Caco-2 (cell line): ENCODE measurements at places on chromosomes 4 and X. TPM values are rescaled to one million over a fixed set of nuclear protein-coding genes. Genes with fewer than 3 reads are reported as not detected.

The ITM2A gene
- total RNA-seq = not detected in 2 replicates

The ENPP6 gene
- total RNA-seq = not detected in 2 replicates

The GUCY1A1 gene
- total RNA-seq = not detected in 2 replicates

The UGT2B15 gene
- total RNA-seq = 0.32 and 0.42 TPM in 2 replicates

The RPS6KA6 gene
- 8.7 and 9.2 TPM in 2 replicates for total RNA-seq

DNA sequence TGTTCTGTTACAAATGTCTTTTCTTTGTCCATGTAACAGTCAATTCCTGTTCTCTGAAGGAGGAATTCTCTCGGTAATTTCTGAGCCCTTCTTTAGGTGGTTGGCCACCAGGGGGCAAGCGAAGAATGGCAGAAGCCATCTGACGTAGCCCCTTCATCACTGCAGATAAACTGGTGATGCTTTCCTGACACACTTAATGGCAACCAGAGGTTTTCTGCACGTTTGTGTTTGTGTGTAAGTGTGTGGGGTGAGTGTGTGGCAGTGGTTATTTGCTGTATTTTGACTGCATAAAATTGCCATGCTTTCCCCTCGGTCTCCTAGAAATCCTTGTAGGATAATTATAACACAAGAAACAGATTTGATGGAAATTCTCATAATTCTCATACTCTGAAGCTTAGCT is 64.8 kb upstream of the STOX2 start:
- H3K36me3 ChIP-seq = no peaks in the 10 kb centered on the region
- no peaks in the 10 kb centered on the region for H3K27me3 ChIP-seq
- H3K27ac ChIP-seq = no peak overlapping the region
- H3K4me1 ChIP-seq = no peaks in the 10 kb centered on the region
- no peak overlapping the region for H3K4me3 ChIP-seq
- peak; percentile 81 for DNase-seq

DNA sequence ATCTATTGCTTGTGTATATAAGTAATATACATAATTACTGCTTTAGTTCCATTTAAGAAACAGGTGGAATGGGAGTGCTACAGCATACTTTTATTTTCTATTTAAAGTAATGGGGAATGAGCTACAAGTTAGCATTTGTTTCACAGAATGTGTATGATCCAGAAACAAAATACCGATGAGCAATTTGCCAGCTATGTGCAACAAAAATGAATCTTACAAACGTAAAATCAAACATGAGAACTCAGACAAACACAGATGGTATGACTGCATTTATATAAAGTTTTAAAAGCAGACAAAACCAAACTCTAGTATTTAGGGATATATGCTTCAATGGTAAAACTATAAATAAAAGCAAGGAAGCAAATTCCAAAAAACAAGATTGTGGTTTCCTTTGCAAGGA is 141.7 kb downstream of the PAPSS1 start:
- no peak overlapping the region for H3K4me3 ChIP-seq
- H3K4me1 ChIP-seq = no peaks in the 10 kb centered on the region
- no peak for DNase-seq
- H3K36me3 ChIP-seq = no peaks in the 10 kb centered on the region
- no peak overlapping the region for H3K27ac ChIP-seq

DNA sequence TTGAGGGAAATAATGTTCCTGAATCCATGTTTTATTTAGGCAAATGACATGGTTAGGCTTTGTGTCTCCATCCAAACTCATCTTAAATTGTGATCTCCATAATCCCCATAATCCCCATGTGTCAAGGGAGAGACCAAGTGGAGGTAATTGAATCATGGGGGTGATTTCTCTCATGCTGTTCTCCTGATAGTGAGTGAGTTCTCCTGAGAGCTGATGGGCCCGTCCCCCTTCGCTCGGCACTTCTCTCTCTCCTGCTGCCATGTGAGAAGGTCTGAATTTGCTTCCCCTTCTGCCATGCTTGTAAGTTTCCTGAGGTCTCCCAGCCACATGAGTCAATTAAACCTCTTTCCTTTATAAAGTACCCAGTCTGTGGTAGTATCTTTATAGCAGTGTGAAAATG is 563.0 kb upstream of the NR3C2 start:
- no peak overlapping the region for H3K27ac ChIP-seq
- H3K27me3 ChIP-seq = no peaks in the 10 kb centered on the region
- DNase-seq = no peak
- no peaks in the 10 kb centered on the region for H3K4me1 ChIP-seq
- H3K4me3 ChIP-seq = no peak overlapping the region

- no peaks in the 10 kb centered on the region for H3K4me1 ChIP-seq
- no peak for DNase-seq
- H3K4me3 ChIP-seq = no peak overlapping the region
- no peaks in the 10 kb centered on the region for H3K36me3 ChIP-seq
- no peaks in the 10 kb centered on the region for H3K27me3 ChIP-seq
These were observed 84.8 kb downstream of the IL15 start for GRCh38 chr4:141721174-141721573.

DNA sequence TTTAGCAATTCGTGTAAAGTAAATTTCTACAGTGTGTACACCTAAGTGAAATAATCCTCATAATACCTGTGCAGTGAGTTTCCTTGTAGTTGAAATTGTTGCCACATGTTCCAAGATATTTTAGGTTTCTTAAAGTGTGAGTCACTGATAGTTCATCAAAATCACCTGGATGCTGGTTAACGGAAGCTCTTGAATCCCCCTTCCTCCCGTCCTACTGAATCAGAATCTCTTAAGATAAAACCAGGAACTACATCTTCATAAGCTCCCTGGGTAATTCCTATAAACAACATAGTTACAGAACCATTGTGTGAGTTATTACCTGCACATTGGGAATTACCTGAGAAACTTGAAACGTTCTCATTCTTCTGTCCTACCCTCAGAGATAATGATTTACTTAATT is 197.4 kb upstream of the HS3ST1 start:
- no peaks in the 10 kb centered on the region for H3K27me3 ChIP-seq
- no peak overlapping the region for H3K4me3 ChIP-seq
- peaks cover 11% of the 10 kb centered on the region; the same call in 1 of the 2 replicates for H3K4me1 ChIP-seq
- H3K27ac ChIP-seq = no peak overlapping the region
- no peaks in the 10 kb centered on the region for H3K36me3 ChIP-seq
- DNase-seq = no peak

DNA sequence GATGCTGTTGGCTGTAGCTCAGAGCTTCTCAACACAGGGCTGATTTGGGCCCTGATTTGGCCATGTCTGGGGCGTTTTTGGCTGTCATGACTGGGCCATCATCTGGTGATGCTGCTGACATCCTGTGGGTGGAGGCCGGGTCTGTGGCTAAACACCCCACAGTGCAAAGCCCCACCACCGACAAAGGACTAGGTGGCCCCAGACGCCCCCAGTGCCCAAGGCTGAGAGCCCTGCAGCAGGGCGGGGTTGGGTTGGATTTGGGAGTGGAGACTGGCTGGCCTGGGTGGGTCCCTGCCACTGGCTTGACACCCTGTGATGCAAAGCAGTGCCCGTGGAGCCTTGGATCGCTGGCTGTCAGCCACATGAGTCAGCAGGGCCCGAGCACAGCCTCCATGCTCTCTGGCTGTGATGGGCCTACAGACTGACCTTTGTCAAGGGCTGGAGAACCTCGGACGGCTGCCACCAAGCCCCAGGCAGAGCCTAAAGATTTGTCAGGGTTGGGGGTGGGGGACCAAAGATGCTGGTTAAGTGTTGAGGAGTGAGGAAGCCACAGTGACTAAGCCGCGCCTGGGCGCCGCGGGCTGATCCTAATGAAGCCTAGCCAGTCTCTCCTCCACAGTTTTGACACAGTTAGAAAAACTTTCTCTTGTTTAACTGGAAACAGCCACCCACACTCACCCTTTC is 28.3 kb downstream of the CYTL1 start:
- no peaks in the 10 kb centered on the region for H3K27me3 ChIP-seq
- no peak overlapping the region for H3K4me3 ChIP-seq
- no peaks in the 10 kb centered on the region for H3K36me3 ChIP-seq
- 0 out of 2 replicates have a peak, but pooled peaks cover 6% of the 10 kb centered on the region for H3K4me1 ChIP-seq
- no peak overlapping the region for H3K27ac ChIP-seq

GRCh38 chr4:17197070-17197469 is 298.6 kb upstream of the LDB2 start:
- no peak overlapping the region for H3K27ac ChIP-seq
- no peak for DNase-seq
- H3K4me3 ChIP-seq = no peak overlapping the region
- no peaks in the 10 kb centered on the region for H3K36me3 ChIP-seq
- H3K4me1 ChIP-seq = no peaks in the 10 kb centered on the region
